CD4-positive, alpha-beta T cell treated with Interleukin-6 for 4 hours (primary cell): ENCODE measurements at places on chromosomes 4 and X.
A peak's percentile ranks its signal among the peaks of the same experiment; 100 is the strongest.

DNA sequence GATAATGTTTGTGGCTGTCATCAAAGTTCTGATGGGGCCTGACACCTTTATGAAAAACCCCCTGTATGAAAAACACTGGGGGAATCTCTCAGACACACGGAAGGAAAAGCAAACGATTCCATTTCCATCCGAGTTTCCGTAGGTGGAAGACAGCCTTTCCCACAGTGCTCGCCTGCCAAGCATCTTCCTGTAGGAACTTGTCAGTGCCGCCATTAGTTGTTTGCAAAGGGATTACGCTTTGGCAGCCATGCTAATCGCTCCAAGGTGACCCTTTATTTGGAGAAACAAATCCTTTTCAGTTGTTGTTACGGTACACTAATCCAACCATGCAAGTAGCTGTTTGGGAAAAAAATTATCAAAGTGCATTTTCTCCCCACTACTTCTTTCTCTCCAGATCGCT, 44.4 kb upstream of the STOX2 start:
- no peak for DNase-seq

DNA sequence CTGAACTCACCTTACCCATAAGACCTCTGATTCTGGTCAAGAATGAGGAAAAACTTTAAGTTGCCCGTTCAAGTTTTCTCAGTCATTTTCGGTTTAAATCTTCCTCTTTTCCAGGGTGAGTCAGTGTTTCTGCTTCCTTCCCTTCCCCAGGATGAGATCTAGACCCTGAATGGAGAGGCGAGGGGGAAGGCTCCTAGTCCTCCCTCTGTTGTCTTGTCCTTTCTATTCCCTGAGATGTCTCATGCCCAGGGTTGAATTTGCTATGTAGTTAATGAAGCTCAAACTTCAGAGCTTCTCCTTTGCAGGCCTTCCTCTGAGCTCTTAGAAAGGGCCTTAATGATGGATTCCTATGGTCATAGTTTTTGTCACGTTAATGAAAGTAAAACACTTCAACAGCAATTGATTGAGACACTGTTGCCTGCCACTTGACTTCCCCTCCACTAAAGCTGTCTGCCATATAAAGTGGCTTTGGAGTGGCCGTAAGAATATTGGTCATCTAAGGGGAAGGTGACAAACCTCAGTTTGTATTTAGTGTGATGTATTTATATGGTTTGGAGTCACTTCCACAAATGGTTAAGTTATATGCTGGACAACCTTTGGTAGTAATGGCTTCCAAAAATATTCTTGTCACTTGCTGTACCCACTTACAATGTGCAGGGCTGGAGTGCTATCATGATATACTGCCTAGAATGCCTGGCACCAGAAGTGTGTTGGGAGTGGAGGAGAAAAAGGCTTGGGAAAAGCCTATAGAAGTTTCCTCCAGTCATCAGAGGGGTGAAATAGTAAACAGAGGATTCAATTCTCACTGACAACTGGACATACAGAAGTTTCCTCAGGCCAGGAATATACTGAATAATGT, 24.3 kb upstream of the GPRIN3 start:
- no peak for DNase-seq

DNA sequence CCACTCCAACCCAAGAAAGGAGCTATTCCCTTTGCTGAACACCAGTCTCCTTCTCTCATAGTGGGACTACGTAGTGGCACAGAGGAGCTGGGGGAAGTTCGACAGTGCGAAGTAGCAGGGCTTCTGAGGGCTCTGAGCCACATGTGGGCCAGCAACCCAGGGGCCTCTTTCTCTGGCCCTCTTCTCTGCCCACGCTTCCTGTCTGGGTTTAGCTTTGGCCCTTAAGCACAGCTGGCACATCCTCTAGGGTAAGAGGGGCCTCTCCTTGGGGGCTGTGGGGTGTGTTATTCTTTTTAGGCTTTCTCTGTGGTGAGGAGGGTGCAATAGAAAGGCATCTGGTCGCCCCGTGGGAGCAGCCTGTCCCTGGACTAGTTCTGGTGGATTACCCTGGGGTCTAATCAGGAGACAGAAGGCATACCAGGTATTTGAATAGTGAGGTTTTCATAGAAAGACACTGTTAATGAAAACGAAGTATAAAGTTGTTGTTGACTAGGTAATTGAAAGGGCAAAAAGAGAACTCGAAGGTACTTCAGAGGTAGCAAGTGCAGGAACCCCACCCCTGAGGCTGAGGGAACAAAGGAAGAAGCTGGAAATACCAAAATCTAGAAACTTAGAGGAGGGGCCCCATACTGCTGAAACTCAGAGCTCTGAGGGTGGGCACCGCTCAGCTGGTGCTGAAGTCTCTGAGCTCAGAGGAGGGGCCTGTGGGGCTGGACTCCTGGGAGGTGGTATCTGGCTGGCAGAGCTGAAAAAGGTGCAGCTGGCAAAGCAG, 151.9 kb upstream of the RPS6KA3 start:
- peak; percentile 12 for DNase-seq

GRCh38 chr4:87228262-87228860, 7.9 kb upstream of the KLHL8 start:
- DNase-seq: no peak

- no peak for DNase-seq
These were observed 239.9 kb upstream of the DKK2 start for GRCh38 chr4:107276052-107276451.

- DNase-seq: no peak
These were observed 413.2 kb downstream of the FGF13 start for GRCh38 chrX:138298268-138298667.

GRCh38 chrX:41471786-41472185, 24.6 kb downstream of the NYX start:
- DNase-seq: no peak

DNA sequence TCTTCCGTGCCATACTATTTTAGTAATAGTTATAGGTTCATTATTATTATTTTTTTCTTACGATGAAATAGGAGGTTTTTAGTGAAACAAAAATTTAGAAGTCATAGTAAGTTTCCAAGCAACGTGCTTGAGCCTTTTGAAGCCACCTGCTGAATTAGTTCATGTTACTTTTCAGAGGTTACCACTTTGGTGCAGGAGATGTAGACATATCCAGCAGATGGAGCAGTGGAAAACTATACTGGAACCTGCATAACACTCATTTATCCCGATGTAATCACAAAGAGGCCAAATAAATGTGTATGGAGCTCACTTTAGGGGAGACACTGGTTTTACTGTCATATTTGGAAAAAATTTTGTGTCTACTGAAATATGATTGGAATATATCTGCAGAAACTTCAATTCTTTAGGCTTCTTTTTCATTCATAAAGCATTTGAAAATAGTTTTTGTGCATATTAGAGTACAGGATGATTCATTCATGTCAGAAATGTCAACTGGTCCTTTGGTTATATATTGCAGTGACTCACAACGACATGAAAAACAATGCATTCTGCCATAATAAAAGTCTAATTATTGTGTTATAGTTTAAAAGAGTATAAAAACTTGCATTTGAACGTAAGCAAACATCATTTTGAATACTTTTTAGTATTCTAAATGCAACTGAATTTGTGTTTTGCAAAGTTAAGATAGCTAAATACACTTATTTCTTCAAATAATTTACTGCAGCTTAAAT, 2182.9 kb upstream of the TENM3 start:
- DNase-seq: no peak

DNA sequence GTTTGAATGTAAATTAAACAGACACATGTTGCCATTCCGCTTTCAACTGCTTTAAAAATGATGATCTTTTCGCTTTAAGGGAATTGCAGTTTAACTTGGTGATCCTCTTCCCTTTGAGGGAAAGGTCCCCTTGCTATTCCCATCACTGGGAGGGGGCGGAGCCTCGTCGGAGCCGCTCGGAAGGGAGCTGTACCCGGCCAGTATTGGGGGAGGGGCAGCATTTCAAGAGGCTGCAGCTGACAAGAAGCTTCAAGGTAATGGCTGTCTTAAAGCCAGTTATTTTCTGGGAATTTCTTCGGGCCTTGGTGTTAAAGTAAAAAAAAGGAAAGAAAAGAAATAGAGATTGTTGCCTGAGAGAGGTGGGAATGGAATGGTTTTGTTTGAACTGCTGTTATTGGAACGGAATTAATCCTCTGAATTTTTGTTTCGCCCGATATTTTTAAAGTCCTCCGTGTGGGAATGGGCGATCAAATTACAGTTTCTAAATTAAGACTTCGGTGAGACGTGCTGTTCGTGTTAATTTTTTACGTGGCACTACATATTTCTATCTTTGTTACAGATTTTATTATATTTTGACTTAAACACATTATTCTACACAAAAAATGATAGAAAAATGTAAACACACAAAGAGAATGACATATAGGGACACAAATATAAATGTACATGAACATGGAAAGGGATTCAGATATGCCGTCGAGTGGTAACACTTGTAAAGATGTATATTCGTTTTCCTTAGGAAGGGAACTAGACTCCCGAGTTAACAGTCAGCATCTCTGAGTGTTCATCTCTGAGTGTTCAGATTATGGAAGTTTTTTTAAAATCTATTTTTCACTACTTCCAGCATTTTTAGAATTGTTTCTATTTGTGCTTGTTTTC, 9.2 kb downstream of the PWWP3B start:
- DNase-seq: no peak
